ENCODE measurements at places on chromosomes 3 and 15.

DNA sequence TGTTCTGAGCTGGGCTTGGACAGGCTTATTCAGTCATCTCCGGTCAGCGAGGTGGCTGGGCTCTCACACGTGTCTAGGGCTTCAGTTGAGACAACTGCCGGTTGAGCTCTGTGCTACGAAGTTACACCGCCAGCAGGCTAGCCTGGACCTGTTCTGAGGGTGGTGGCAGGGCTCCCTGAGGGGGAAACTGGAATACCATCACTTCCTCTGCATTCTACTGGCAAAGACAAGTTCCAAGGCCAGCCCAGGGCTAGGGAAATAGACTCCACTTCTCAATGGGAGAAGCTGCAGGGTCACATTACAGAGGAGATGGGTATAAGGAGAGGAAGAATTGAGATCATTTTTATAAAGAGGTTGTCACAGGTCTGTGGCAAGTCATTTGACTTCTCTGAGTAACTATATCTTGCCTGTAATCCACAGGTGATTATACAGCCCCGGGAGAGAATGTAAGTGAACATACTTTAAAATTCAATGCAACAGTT lies 106.8 kb upstream of the IL12A start:
- DNase-seq = no peak

GRCh38 chr15:64883997-64884511 lies 27.6 kb upstream of the ANKDD1A start:
- peak; percentile 85 for DNase-seq

- DNase-seq = no peak
Measured at GRCh38 chr3:122100083-122100482, 44.9 kb downstream of the CD86 start.

- no peak for DNase-seq
Measured at GRCh38 chr3:4492208-4493013, 737 bp upstream of the ITPR1 start.
